ENCODE measurements at places on chromosomes 2 and 18.

DNA sequence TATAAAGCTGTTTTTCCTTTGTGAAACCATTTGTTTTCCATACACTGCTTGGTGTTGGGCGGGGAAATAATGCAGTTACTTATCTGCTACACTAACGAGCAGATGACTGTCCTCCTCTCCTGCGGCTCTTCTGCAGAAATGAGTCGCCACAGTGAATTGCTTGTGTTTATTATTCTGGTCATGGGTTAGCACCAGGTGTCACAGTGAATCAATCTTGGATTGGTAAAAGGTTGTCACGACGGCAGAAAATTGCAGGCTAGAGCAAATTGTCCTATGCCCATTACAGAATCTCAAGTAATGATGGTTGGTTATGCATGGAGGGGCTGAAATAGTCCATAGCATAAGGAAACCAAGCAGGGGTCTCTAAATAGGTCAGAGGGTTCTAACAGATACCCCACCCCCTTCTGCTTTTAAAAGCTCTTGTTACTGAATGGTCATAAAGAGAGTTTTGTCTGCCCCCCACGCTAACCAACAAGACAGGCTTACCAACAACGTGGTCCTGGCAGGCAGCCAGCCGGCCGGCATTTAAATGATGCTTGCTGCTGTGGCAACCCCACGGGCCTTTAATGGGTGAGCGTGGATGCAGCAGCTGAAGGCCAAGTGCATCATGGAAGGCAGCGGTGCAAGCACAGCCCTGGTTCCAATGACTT lies 29.5 kb downstream of the RAB31 start:
- DNase-seq: no peak

GRCh38 chr18:47422524-47422923 lies 171.1 kb upstream of the SKOR2 start:
- no peak for DNase-seq

DNA sequence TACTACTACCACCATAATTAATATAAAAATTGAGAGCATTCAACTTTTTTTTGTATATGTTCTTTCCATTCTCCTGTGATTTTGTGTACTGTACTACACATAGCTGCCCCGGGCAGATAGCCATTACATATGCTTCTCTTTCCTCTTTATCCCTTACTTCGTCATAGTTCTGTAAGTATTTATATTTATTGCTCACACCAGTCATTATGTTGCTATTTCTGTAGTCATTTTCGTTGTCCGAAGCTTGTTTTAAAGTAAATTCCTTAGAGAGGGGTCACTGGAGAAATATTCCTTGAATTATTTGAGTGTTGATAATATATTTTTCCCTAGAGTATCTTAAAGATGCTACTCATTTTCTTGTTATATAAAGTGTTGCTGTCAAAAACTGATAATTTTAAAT lies 144.0 kb downstream of the CLIP4 start:
- DNase-seq: no peak

DNA sequence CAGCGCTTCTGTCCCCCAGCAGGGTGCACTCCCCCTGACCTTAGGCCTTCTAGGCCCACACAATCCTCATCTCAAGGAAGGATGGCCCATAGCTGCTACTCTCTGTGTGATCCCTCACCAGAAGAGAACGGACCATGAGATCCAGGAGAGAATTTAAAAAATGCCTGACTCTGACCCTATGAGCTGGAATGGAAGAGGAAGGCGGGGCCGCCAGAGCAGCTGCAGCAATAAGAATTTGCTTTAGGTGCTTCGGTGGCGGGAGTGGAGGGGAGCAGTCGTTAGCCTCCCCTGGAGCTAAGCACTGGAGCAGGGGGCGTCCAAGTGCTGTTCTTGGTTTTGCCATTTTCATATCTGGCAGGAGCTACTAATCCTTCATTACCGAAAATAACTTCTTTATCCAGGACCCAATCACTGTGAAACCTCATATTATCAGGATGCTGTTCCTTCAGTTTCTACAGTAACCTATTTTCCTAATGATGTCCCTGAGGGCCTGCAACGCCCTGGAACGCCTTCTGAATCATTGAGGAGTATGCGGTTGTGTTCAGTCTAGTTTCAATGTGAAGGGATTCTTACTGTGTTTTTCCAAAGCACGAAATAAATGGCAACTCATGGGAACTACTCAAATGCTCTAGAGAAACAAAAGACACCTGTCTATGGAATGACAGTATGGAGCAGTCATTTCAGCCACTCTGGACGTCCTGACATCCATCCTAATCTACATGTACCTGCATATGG lies 105.1 kb upstream of the SIX2 start:
- no peak for DNase-seq

DNA sequence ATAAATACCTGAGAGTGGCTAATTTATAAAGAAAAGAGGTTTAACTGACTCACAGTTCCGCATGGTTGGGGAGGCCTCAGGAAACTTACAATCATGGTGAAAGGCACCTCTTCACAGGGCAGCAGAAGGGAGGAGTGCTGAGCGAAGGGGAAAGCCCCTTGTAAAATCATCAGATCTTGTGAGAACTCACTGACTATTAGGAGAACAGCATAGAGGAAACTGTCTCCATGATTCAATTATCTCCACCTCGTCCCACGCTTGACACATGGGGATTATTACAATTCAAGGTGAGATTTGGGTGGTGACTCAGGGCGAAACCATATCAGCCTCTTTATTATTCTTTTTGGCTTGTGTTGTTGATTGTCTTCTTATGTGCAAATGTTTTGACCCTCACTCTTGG lies 76.2 kb downstream of the WDR7 start:
- no peak for DNase-seq

DNA sequence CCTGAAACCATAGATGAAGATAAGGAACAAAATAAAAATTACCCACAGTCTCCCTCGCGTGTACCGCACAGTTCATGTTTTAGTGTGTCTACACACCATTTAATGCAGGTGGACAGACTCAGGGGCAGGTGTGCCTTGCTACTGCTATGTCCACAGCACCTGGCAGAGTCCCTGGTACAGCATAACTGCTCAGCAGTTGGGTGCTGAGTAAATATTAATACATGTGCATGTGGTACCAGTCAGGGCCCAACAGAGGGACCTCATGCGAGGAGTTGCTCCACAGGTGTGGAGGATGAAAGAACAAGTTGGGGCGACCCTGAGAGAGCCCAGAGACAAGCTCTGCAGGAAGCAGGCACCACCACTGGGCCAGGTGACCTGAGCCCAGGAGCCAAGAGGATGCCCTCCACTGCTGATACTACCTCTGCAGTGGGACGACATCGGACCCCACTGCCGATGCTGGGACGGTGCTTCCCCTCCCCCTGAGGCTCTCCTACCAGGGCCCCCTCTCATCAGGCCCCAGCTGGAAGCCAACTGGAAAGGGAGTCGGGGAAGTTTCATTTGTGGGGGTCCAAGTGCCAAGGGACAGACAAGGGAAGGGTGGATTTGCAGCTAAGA lies 100.8 kb downstream of the NEDD4L start:
- DNase-seq: no peak

GRCh38 chr2:68813596-68813995 lies 57.6 kb downstream of the BMP10 start:
- DNase-seq: no peak

DNA sequence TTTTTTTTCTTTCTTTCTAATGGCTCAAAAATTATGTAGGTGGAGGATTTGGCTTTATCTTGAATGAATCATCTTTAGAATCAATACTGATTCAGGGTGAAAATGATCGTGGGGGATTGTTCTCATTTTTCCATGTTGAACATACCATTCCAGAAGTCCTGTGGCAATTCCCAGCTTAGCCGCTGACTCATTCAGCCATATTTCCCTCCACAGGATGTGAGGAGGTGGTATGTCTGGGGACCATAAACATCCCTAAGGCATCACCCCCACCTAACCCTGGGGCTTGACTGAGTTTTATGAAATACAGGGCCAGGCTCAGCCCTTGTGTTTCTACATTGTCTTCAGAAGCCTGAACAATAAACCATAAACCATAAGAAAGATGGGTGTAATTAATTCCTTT lies 92.7 kb upstream of the FN1 start:
- DNase-seq: no peak

- peak; percentile 87 for DNase-seq
Observed at GRCh38 chr2:95728878-95729596, 137.2 kb downstream of the TRIM43 start.

DNA sequence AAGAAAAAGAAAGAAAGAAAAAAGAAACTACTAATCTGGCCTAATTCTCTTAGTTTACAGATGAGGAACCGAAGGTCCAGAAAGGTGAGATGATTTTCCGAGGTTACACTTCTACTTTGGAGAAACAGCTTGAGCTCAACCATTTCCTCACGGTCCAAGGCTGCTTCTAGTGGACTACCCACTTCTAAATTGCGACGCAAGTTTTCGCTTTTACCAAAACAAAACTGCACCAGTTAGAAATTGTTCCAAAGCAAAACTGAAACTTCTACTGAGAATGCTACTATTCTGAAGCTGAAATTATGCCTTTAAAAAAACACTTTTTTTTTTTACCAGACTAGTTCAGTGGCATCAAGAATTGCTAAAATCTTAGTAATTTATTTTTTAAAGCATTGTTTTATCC lies 101.6 kb downstream of the INO80D start:
- DNase-seq: no peak

DNA sequence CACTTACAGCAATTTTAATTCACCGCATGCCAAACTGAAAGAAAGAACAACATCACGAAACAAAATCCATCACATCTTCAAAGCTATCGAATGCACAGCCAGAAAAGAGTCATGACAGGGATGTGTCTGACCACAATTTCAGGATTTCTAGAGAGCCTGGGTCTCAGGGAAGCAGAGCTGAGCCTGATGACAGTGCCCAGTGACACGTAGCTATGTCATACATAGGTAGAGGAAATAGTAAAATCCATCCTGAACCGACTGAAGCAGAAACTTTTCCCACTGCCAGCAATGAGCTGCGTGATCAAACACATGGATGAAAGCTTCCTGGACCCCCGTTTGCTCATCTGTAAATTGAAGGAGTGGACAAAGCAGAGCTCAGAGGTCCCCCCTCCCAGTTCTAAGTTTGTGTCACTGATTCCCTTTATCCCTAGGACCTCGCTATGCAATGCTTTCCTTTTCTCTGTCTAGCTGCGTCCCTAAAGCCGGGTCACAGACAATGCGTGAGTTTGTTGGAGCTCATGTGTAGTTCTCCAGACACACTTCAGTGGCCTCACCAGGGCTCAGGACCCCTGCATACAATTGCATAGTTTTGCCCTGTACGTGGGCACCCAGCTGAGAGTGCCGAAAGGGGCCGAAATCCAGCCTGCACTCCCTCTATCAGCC lies 37.6 kb downstream of the CCBE1 start:
- no peak for DNase-seq

- no peak for DNase-seq
Observed at GRCh38 chr2:69665152-69665551, 21.6 kb upstream of the AAK1 start.

GRCh38 chr2:172101821-172102390 lies 794 bp downstream of the DLX2 start:
- no peak for DNase-seq

- DNase-seq: no peak
Observed at GRCh38 chr2:236691799-236692167, 122.2 kb downstream of the ACKR3 start.

DNA sequence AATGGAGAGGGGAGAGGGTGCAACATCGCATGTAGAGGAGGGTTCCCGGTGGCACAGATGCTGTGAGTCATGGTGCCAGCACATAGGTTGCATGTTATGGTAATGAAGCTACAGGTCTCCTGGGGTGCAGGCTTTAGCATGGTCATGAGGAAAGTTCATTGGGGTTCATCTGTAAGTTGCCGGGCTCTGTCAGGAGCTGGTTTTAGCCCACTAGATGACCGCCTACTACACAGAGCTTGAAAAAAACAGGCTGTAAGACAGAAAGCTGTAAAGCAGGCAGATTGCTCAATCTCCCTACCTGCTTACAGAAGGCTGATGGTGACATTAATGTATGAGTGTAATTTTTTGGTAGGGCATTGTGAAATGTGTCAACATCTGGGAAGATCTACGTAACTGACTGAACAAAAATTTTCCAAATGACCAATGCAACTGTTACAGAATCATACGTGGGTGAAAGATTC lies 23.9 kb downstream of the DYSF start:
- DNase-seq: no peak

DNA sequence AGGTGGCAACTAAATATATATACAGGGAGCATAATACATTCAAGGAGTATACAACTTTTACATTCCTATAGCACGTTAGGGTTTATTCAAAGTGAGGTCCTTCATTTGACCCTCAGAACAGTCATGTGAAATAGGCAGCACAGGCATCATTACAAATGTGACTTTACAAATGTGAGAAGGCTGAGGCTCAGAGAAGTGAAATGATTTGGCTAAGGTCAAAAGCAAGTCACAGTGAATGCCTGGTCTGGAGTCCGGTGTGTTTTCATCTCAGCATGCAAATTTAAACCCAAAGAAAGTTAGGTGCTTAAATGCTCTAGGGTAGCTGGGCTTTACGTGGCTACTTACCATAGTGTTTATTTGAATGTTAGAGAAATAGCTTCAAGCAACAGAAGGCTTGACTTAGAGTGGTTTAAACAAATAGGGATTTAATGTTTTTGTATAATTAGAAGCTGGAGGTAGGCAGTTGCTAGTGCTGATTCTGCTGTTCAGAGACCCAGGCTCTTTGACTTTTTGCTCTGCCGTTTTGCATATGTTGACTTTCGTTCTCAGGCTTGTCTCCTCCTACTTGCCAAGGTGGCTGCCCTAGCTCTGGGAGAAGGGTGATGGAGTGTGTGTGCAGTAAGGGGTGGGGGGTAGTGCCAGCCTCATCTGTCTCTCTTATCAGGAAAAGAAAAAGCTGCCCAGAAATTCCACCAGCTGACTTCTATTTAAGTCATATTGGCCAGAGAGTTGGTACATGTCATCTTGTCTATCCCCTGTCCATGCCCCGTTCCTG lies 89.2 kb downstream of the PLCL1 start:
- no peak for DNase-seq

GRCh38 chr2:181178130-181178529 lies 197.7 kb downstream of the UBE2E3 start:
- DNase-seq: no peak

- no peak for DNase-seq
Observed at GRCh38 chr18:3055816-3056215, 42.9 kb upstream of the LPIN2 start.

- DNase-seq: no peak
Observed at GRCh38 chr2:132703396-132703795, 33.4 kb upstream of the LYPD1 start.

- DNase-seq: no peak
Observed at GRCh38 chr2:210997373-210997772, 441.0 kb downstream of the CPS1 start.

GRCh38 chr2:123085484-123085883 lies 939.6 kb upstream of the CNTNAP5 start:
- no peak for DNase-seq

DNA sequence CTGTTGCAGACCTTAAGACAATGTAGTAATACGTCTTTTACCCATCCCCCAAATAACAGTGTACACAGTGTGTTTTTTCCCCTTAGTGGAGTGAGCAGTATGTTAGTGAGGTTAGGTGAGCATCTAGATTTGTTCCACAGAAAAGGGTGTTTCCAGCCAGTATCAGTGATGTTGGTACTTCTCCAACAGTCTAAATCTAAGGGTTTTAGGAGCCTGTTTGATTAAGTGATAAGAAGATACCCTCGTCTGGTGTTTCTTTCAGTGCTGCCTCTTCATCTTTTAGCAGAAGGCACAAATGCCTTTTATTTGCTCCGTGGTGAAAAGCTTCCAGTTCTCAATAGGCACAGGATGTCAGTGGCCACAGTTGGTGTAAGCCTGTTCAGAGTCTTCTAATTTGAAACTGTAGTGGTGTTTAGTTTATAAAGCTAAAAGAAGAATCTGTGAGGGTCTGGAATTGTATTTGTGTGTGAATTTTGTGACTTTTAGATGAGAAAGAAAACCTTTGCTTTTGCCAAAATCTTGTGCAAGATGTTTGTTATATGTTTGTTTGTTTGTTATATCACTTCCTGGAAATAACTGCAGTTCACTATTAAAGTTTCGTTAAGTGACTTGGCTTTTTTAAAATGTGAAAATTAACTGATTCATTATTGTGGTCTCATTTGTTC lies 71.2 kb downstream of the MAP4K4 start:
- DNase-seq: no peak

Data from foreskin melanocyte (primary cell).